AG04450 (cell line): ENCODE measurements at places on chromosomes 7 and 10.

DNA sequence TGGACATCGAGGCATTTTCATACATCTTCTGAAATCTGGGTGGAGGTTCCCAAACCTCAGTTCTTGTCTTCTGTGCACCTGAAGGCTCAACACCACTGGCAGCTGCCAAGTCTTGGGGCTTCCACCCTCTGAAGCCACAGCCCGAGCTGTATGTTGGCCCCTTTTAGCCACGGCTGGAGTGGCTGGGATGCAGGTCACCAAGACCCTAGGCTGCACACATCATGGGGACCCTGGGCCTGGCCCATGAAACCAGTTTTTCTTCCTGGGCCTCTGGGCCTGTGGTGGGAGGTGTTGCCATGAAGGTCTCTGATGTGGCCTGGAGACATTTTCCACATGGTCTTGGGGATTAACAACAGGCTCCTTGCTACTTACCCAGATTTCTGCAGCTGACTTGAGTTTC, 62.1 kb downstream of the INPP5A start:
- DNase-seq = no peak

GRCh38 chr7:146216396-146217041, 99.9 kb downstream of the CNTNAP2 start:
- DNase-seq = no peak

DNA sequence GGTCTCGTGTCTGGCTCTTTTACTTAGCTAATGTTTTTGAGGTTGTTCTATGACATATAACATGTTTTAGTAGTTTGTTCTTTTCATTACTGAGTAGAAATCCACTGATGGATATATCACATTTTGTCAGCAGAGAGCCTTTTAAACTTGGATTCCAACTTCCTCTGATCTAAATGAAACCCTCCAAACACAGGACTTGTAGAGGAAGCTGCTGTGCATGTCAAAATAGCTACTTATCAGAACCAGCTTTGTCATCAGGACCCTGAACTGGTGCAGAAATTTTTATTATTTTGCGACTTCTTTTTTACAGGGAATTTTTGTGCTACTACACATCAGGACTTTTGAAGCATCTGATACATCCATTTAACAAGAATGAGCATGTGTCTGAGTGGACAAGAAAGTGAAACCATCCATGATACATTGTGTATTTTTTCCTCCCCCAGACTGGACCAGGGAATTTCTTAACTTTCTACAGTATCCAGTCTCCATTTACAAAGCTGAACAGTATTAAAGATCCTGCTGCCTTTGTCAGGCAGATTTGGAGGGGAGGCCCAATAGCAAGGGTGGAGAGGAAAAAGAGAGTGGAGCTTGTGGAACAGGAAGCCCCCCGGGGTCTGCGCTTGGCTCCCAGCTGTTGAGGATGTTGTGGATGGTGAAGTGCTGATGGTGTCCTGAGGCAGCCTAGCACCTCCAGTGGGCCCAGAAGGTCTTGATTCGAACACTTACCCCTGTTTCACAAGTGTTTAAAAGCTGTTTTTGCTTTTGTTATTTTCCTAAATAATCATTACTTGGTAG, 29.3 kb upstream of the MTPAP start:
- no peak for DNase-seq

GRCh38 chr7:82012453-82012852, 242.6 kb upstream of the HGF start:
- no peak for DNase-seq

DNA sequence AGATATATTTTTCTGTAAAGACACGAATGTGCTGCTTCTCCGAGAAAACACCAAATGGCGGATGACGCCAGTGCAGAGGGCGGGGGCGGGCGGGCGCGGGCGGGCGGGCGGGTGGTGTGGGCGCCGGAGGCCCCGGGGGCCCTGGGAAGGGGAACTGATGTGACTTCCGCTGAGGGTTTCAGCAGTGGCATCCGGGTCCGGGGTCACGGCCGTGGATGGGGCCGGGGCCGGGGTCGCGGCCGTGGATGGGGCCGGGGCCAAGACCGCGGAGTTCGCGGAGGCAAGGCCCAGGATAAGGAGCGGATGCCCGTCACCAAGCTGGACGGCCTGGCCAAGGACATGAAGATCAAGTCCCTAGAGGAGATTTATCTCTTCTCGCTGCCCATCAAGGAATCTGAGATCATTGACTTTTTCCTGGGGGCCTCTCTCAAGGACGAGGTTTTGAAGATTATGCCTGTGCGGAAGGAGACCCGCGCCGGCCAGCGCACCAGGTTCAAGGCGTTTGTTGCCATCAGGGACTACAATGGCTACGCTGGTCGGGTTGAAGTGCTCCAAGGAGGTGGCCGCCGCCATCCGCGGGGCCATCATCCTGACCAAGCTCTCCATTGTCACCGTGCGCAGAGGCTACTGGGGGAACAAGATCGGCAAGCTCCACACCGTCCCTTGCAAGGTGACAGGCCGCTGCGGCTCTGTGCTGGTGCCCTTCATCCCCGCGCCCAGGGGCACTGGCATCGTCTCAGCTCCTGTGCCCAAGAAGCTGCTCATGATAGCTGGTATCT, 20.3 kb upstream of the IGF2BP3 start:
- DNase-seq = no peak
